Stimulated activated naive CD8-positive, alpha-beta T cell treated with anti-CD3 and anti-CD28 coated beads, Interleukin-15, Interleukin-2, amounts not matched to agents 100 U/mL and 50 U/mL, for 24 hours (primary cell): ENCODE measurements at places on chromosomes 4 and X.

DNA sequence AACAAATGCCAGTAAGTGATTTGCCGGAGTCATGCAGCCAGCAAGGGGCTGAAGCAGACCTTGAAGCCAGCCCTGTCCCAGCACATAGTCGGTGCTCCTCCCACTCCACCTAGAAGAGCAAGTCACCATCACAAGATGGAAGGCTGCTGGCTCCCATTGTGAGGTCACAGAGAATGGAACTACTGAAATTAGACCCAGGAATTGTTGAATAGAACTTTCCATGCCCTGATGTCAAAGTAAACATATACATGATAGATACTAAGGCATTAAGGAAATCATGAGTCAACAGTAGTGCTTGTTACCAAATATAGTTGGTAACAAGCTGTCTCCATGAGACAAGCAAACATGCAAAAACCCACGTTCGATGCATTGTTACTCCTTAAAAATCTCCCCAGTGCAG, 177.1 kb upstream of the MID1 start:
- DNase-seq = no peak

DNA sequence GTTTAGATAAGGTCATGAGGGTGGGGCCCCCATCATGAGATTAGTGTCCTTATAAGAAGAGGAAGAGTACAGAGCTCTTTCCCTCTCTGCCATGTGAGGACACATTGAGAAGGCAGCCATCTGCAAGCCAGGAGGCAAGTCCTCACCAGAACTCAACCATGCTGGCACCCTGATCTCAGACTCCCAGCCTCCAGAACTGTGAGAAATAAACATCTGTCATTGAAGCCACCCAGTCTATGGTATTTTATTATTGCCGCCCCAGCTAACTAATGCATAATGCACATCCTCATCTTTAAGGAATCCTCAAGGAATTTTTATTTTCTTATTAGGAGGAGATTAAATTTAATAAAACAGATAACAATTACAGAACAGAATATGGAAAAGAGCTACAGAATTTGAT, 16.7 kb upstream of the EXOSC9 start:
- DNase-seq = no peak

- no peak for DNase-seq
Observed at GRCh38 chrX:119240356-119240755, 4.3 kb downstream of the PGRMC1 start.

DNA sequence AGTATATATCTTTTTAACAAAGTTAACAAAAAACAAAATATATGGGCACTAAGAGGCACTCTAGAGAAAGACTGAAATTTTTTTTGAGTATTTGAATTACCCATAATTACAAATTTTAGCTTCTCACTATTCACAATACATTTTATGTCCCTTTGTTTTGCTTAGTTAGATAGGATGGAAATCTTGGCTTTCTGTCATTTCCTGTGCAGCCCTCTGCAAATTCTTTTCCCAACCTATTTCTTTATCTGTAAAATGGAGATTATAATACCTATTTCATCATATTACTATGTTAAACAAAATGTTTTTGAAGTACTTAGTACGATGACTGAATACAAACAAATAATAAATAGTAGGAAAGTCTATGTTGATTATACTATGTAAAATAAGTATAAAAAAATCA, 710.0 kb downstream of the CCSER1 start:
- no peak for DNase-seq

GRCh38 chr4:112127803-112128202, 17.5 kb upstream of the FAM241A start:
- DNase-seq = no peak

DNA sequence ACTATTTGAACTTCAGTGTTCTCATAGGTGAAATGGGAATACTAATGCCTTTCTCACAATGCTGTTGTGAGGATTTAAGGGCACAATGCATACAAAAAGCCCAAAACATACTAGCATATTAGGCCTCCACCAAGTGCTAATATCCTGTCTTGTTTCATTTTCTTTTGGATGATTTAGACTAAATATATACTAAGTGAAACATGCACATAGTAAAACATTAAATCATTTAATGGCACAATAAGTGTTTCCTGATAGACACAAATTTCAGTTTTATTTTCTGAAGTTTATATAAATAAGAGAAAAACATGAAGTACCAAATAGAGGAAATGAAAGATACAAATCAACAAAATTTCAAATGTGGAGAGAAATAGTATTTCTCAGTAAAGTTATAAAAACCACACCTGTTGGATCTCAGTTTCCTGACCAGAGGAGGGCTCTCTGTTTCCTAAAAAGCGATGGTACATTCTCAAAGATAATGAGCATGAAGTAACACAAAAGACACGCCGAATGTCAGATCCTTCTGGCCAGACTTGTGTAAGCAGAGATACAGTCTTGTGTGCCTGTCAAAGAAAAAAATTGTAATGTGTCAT, 25.1 kb downstream of the DDX60 start:
- no peak for DNase-seq
